Aorta (tissue), 5 donors: ENCODE measurements at places on chromosomes 2 and 18. TPM values are rescaled to one million over a fixed set of nuclear protein-coding genes. Genes with fewer than 3 reads are reported as not detected.

The PGAP1 gene
- total RNA-seq: 9.6 TPM

The IKZF2 gene
- 9.9 TPM for total RNA-seq

The MAP3K19 gene
- total RNA-seq: not detected

The GCKR gene
- total RNA-seq: 2.4 TPM

The MARCHF4 gene
- 0.13 TPM for total RNA-seq

The TPO gene
- 11.1 TPM for total RNA-seq

The TWIST2 gene
- 16.4 TPM for total RNA-seq

The CHN1 gene
- 25.1 TPM for total RNA-seq

The ZC3H8 gene
- 10.6 TPM for total RNA-seq

The IMPACT gene
- 28.2 TPM for total RNA-seq

The ANKRD36C gene
- total RNA-seq: 52.7 TPM

The KCNG2 gene
- total RNA-seq: 0.23 TPM

The ICOS gene
- total RNA-seq: not detected

The GPR55 gene
- total RNA-seq: 0.18 TPM

The MDH1B gene
- 0.29 TPM for total RNA-seq

The EVA1A gene
- total RNA-seq: 1.7 TPM

The SH3RF3 gene
- 22.8 TPM for total RNA-seq

The LYG2 gene
- total RNA-seq: not detected

The ZAP70 gene
- total RNA-seq: 7.5 TPM

The HYCC2 gene
- 31.4 TPM for total RNA-seq

The ANKRD62 gene
- not detected for total RNA-seq

The KIF1A gene
- total RNA-seq: 0.78 TPM

The LRP2 gene
- total RNA-seq: not detected

The NDC80 gene
- total RNA-seq: 0.29 TPM

The CRYGD gene
- total RNA-seq: not detected

The GYPC gene
- 79.5 TPM for total RNA-seq

The KCNG3 gene
- total RNA-seq: 0.24 TPM

The DAW1 gene
- 0.88 TPM for total RNA-seq

The MEP1B gene
- total RNA-seq: not detected

The SERPINB11 gene
- not detected for total RNA-seq

The FBXO48 gene
- 1.5 TPM for total RNA-seq
